Head of caudate nucleus (tissue), 42 donors: ENCODE measurements at places on chromosomes 7 and 10.
A peak's percentile ranks its signal among the peaks of the same experiment; 100 is the strongest.

GRCh38 chr7:36048902-36049240, 104.2 kb upstream of the EEPD1 start:
- DNase-seq: no peak

DNA sequence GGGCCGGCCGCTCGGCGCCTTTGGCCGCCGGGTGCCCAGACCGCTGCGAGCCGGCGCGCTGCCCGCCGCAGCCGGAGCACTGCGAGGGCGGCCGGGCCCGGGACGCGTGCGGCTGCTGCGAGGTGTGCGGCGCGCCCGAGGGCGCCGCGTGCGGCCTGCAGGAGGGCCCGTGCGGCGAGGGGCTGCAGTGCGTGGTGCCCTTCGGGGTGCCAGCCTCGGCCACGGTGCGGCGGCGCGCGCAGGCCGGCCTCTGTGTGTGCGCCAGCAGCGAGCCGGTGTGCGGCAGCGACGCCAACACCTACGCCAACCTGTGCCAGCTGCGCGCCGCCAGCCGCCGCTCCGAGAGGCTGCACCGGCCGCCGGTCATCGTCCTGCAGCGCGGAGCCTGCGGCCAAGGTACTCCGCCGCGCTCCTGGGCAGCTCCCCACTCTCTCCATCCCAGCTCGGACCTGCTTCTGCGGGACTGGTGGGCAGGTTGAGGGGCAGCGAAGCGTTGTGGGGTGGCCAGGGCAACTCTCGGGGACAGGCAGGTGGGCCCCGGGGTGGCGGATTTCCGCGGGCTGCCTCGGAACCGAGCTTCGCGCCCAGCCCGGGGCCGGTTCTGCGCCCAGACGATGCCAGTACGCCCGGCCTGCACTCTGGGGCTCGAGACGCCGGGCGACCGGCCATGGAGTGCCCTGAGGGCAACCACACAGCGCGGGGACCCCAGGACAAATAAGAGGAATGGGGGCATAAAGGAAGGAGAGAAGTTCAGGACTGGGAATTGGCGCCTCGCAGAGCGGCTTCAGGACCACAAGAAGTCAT, 578 bp downstream of the HTRA1 start:
- no peak for DNase-seq

DNA sequence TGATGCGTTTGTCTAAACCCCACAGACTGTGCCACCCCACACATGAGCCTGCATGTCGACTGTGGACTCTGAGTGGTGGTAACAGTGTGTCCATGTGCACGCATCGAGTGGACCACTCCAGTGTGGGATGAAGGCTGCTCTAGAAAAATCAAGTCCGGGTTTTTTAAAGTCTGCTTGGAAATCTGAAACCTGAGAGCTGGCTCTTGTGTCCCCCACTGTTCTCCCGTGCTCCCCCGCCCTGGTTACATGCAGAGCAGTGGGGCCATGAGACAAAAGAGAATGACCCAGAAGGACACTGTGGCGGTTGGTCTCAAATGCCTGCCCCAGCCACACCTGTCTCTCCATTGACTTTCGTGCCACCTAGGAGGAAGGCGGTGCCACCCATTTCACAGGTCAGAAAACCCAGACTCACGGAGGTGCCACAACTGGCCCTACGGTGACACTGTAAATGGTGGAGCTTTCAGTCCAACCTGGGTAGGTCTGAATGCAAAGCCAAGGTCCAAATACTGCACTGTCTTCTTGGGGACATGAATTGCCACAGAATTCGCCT, 27.3 kb upstream of the PWWP2B start:
- DNase-seq: no peak

GRCh38 chr7:69457595-69458504, 140.4 kb upstream of the AUTS2 start:
- no peak for DNase-seq

- DNase-seq: no peak
Observed at GRCh38 chr7:90804370-90804769, 208.2 kb downstream of the CDK14 start.

- no peak for DNase-seq
Observed at GRCh38 chr10:18399158-18399557, 252.2 kb downstream of the NSUN6 start.

DNA sequence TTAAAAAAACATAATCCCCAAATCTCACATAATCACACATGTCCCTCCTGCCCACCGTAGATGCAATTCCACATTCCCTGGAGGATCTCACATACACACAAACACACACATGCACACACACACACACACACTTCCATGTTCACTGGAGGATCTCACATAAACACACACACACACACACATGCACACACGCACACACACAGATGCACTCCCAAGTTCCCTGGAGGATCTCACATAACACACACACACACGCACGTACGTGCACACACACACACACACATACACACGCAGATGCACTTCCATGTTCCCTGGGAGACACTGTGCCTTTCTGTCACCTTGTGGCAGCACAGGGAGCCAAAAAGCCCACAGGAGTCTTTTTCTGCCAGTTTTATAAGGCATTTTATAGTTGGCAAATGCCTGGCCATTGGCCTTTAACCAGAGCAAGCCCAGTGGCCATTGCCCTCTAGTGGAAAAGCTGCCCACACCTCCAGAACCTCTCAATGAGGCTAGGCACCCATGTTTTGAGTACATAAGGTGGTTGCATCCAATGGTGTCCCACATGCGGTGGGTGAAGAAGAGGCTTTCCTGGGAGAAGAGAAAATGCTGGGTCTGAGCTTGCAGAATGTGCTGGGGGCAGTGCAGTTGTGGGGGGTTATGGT, 115.4 kb upstream of the ACBD5 start:
- DNase-seq: no peak

- DNase-seq: peak; percentile 74
Observed at GRCh38 chr10:44386546-44387052, 1.7 kb upstream of the CXCL12 start.

GRCh38 chr10:71237843-71238623, 25.7 kb downstream of the UNC5B start:
- no peak for DNase-seq

- DNase-seq: no peak
Observed at GRCh38 chr10:98556061-98556460, 109.3 kb upstream of the HPS1 start.

- no peak for DNase-seq
Observed at GRCh38 chr10:68184546-68184945, 47.4 kb downstream of the ATOH7 start.

GRCh38 chr10:76444034-76444800, 1012.8 kb downstream of the LRMDA start:
- no peak for DNase-seq

DNA sequence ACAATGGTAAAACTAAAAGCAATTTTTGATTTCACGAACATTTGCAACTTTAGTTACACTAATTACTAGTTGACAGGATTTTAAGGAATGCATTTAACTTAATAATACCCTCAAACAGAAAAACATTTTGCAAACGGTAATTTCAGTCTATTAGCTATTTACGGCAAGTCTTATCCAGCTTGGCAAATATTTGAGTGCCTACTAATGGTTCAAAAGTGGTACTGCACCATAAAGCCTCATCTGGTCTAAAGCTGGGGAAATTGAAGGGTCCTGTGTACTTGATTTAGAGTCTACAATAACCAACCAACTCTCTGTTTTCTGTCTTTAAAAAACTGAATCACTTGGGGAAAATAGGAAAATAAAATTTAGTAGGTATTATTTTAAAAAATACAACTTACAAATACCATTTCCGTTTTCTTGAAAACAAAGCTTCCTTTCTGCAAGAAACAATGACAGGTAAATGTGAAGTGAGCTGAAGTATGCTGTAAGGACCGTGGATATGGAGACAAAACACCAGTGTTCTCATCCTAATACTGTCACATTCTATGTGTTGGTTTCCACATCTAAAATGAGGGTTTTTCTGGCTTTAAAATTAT, 142.3 kb downstream of the VPS50 start:
- no peak for DNase-seq

DNA sequence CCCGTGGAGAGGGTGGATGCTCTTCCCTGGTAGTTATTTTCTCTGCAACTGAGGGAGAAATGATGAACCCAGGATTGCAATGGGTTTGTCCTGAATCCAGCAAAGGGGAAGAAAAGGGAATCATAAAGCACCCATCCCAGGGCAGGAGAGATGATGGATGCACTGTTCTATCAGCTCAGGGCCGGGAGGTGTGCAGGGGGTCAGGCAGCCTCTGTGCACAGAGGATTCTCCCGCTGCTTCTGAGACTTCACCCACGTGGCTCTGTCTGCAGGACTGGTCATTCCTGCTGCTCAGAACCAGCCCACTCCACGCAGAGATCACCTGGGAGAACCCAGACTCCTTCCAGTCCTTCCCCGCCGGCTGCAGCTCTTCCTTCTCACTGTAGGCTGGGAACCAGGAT, 70.7 kb downstream of the RBAK start:
- no peak for DNase-seq

- no peak for DNase-seq
Observed at GRCh38 chr7:33143996-33144718, 14.8 kb downstream of the BBS9 start.

- no peak for DNase-seq
Observed at GRCh38 chr7:2771274-2771731, 72.8 kb downstream of the GNA12 start.

DNA sequence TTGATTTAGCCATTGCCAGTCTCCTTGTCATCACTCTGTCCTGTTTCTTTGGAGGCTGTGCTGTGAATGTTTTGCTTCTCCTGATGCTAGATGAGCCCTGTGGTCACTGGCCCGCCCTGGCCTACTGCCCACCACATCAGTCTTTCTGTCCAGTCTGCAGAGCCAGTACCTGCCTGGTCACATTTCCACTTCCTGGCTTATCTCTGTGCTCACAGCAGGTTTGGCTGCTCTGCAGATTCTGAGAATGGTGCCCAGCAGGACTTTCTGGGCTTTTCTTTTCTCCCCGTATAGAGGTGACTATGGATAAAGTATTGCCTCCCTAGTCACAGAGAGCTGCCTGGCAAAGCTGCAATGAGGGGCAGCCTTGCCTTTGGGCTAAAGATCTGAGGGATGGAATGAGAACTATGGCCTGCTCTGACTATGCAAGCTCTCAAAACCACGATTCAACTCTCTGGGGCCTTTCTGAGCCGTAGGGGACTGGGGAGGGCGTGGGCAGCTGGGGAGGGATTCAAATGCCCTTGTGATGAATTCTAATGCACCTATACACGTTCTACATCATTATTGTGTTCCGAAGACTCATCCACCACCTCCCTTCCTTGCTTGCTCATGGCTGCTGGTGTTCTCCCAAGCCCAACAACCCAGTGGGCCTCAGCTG, 410.4 kb upstream of the NPVF start:
- no peak for DNase-seq

DNA sequence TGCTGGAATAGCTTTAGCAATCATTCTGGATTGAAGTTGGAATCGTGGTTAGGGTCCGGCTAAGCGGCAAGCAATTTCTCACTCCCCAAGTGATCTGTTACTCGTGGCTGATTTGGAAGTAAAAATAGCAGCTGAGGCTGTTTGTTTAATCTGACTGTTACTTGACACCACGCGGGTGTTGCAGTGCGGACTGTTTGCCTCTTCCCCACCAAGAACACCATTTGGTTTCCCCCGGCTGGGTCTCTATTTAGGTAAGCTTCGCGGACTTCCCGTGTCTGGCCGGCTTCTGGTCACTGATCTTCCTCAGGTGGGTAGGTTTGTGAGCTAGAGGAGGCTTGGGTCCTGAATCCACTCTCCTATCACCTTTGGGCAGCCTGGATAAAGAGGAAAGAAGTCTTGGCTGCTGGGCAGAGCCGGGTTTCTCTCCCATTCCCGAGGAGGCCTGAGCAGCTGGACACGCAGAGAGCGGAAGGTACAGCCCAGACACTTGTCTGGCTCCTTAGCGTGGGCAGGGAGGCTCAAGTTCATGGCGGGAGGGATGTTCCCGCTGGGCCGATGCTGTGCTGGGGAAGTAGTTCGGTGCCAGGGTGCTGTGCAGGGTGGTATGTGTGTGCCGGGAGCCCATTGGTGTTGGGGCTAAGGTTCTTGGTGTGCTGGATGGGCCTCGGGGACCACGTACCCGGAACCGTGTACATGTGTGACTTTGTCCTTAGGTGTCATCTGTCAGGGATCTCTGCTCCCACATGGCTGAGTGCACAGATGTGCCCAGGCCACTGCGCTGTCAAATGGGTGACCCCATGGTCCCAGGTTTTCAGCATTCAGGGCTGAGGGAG, at the start of gene C10orf71:
TSS of gene C10orf71 (plus strand) at position 188 of the 833 bp plus-strand sequence. CDS start 23,376 bp downstream, outside the sequence.
- DNase-seq: no peak
